ENCODE measurements at places on chromosomes 1 and 21. TPM values are rescaled to one million over a fixed set of nuclear protein-coding genes. Genes with fewer than 3 reads are reported as not detected.

Gene CA14
- total RNA-seq, result 75.4 TPM

Gene ZYG11B
- 31.6 TPM for total RNA-seq

Gene CD84
- total RNA-seq, result not detected

Gene PRR9
- total RNA-seq, result not detected

Gene CYP2J2
- total RNA-seq, result 0.52 TPM

Gene KCNE2
- total RNA-seq, result not detected

Gene IPO9
- 57.6 TPM for total RNA-seq

Gene C1QA
- total RNA-seq, result not detected

Gene ENAH
- 160 TPM for total RNA-seq

DNA sequence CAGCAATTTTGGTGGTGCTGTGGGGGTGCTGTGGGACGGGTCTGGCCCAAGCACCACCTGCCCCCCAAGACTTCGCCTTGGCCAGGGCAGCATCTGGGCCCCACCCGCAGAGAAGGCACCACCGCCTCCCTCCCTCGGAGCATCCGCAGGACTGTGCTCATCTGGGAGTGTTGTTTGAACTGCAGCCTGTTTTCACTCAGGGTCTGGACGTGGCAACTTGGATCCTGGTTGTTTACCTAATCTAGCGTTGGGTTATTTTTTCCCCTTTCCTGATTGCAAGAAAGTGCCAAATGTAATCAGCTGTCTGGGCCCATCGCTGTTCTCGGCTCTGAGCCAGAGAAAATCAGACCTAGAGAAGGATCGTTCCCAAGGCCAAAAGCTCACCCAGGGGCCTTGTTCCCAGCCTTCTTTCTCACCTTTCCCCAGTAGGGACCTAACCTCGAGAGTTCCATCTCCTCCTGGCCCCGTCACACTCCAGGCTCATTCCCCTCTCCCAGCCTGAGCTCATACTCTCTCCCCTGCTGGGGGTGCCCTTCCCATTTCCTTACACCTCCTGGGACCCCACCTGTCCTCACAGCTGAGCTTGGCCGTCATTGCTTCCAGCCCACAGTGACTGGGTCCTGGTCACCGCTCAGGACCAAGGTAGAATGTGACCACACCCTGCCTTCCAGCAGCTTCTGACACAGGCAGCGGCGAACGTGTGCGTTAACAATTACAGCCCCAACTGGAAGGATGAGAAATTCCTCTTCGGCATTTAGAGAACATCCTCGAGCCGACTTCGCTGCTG, 72.0 kb upstream of the FAM20B start:
- no peak for DNase-seq

GRCh38 chr1:176515310-176515709, 52.3 kb downstream of the PAPPA2 start:
- no peak for DNase-seq

GRCh38 chr1:240591564-240591963, 20.4 kb downstream of the GREM2 start:
- DNase-seq, result no peak

GRCh38 chr21:25903607-25904006, 168.8 kb downstream of the GABPA start:
- DNase-seq, result no peak

GRCh38 chr1:11831945-11832725, 15.4 kb downstream of the NPPA start:
- DNase-seq, result no peak

DNA sequence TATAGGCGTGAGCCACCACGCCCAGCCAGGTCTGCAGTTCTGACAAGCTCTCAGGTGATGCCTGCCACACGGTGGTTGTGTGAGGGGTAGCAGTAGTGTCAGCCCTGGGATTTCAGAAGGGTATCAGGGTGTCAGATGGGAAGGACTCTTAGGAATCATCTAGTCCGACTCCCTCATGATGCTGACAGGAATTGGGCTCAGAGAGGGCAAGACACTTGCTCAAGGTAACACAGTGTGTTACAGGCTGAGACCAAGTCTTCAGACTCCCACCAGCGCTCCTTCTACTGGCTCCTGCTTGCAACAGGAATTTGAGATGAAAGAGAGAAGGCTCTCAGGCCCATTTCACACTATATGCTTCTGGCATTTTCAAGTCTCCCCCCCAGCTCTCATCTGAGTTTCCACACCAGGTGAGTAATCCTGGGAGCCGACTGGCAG, 6.9 kb downstream of the HTR1D start:
- peak; percentile 63 for DNase-seq

GRCh38 chr1:62688687-62689085, 500 bp upstream of the DOCK7 start:
- DNase-seq, result no peak

GRCh38 chr21:41258617-41259016, 58.0 kb upstream of the FAM3B start:
- no peak for DNase-seq

GRCh38 chr1:26067432-26067911, at the start of gene TRIM63:
TRIM63 (minus strand) TSS chr1:26067630; CDS start chr1:26067494, 136 bp downstream.
- no peak for DNase-seq

- no peak for DNase-seq
These were observed 4.1 kb downstream of the MINDY1 start for GRCh38 chr1:151002611-151003010.

DNA sequence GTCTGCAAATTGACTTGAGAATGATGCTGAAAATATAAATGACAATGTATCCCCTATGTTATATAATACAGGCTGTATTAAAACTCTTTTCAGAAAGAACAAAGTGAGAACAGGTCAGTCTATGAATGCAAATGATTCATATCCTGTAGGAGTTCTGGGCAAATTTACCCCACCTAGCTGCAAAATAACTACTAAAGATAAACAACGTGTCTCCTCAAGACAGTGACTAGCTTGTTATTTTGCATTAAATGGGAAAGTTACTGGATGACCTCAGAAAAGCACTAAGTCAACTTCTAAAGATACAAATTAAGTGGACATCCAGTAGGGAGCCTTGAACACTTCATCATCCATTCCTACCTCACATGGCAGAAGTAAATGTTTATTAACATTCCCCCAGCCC, 11.1 kb downstream of the RNF19B start:
- DNase-seq, result no peak

Measured in H7 (cell line).